GM19239 (cell line): ENCODE measurements at places on chromosomes 5 and 9.

DNA sequence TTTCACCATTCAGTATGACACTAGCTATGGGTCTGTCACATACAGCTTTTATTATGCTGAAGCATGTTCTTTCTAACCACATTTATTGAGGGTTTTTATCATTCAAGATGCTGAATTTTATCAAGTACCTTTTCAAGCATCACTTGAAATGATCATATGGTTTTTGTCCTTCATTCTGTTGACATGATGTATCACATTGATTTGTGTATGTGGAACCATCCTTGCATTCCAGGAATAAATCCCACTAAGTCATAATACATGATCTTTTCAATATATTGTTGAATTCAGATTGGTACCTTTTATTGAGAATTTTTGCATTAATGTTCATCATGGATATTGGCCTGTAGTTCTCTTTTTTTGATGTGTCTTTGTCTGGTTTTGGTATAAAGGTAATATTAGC, 317.4 kb downstream of the NNT start:
- DNase-seq, result no peak

DNA sequence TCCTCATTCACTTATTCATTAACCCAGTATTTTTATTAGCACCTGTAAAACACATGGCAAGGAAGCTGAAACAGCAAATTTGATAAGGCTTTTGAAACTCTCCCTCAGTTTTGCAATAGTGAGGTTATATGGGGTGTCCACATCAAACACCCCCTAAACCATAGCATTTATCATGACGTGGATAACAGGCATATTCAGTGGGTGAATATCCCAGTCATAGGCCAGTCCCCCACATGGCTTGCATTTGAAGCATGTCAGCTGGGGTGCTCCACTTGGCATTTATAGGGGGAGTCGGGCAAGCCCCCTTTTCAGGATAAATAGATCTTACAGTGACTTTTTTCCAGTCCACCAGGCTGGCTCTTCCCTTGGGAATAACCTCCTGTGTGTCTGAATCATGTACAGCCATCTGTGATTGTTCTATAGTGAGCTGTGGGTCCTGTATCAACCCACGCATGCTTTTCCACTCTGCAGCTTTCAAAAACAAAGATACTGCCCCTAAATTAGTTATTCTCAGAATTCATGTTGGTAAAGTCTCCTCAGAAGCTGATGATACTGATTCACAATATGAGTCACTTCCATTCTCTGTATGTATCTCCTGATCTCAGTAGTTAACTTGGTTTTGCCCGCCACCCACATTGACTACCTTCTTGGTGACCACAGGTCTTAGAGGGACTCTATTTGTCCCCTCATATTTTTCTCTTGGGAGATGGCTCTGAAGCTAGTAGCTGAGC, 84.4 kb upstream of the SPIN1 start:
- no peak for DNase-seq

- no peak for DNase-seq
Observed at GRCh38 chr9:80806671-80807070, 882.7 kb downstream of the TLE1 start.

GRCh38 chr9:134847752-134848432, 32.7 kb upstream of the FCN2 start:
- DNase-seq, result no peak

GRCh38 chr5:137071526-137071925, 427.6 kb downstream of the SPOCK1 start:
- DNase-seq, result no peak

DNA sequence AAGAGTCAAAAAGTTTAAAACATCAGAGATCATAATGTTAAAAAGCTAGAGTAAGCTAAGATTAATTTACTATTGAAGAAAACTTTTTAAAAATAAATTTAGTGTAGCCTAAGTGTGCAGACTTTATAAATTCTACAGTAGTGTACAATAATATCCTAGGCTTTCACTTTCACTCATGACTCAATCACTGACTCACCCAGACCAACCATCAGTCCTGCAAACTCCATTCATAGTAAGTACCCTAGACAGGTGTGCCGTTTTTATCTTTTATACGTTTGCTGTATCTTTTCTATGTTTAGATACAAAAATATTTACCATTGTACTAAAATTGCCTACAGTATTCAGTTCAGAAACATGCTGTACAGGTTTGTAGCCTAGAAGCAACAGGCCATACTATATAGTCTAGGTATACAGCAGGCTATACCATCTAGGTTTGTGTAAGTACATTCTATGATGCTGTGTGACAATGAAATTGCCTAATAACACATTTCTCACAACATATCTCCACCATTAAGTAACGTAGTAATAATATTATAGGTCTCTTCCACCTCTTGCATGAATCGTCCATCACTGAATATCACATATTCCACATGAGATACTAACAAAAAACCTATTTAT, 59.2 kb downstream of the MEGF9 start:
- no peak for DNase-seq

- no peak for DNase-seq
Observed at GRCh38 chr9:133735415-133735775, 2.8 kb downstream of the SARDH start.

DNA sequence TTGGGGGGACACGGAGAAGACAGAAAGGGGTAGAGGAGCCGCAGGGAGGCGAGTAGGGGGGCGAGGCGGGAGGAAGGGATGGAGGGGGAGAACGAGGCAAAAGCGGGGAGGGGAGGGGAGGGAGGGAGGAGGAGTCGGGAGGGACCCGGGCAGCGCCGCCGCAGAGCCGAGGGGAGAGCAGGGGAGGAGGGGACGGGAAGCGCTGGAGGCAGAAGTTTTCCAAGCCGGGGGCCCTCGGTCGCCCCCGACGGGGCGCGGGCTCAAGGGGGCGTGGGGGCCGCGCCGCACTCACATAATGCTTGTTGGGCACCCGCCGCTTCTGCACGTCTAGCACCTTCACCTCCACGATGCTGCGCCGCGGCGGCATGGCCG, 353 bp downstream of the SH3PXD2B start:
- no peak for DNase-seq

GRCh38 chr5:1722877-1723276, 76.8 kb downstream of the MRPL36 start:
- no peak for DNase-seq

DNA sequence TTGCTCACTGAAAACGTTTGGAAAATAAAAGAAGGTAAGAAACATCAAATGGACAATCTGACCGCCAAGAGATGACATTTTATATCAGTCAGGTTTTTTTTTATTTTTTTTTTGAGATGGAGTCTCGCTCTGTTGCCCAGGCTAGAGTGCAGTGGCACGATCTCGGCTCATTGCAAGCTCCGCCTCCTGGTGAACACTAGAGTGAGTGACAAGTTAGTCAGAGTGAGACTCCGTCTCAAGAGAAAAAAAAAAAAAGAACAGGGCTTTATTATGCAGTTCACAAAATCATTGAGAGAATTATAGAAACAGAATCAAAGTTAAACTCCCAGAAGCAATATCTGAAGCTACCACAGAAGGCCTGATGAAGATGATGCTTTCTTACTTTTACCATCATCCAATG, 70.1 kb downstream of the DTWD2 start:
- DNase-seq, result no peak

GRCh38 chr5:55303238-55303690, 4.2 kb downstream of the DHX29 start:
- DNase-seq, result no peak

- DNase-seq, result no peak
Observed at GRCh38 chr5:60594715-60595477, 105.1 kb downstream of the DEPDC1B start.

- DNase-seq, result peak; percentile 37
Observed at GRCh38 chr5:143592648-143593047, 189.2 kb upstream of the NR3C1 start.

DNA sequence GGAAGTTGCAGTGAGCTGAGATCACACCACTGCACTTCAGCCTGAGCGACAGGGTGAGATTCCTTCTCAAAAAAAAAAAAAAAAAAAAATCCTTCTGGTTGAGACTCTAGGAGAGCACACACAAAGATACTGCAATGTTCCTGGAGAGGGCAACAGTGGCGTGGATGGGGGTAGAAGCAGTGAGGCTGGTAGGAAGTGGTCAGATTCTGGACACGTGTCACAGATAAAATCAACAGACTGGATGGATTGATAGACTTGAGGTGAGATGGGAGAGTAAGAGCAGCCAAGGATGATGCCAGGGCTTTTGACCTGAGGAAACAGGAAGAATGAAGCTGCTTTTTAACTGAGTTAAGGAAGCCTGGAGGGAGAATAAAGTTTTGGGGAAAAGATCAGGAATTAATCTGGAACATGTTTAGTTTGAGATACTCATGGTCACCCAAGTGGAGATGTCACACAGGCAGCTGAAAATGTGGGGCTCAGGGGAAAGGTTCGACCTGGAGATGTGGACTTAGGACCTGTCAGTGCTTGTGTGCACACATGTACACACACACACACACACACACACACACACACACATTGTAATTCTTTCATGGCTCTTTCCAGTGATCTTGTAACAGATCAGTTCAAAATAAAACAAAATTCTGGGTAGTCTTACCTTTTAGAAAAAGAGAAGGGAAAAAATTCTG, 88.1 kb downstream of the FANCC start:
- DNase-seq, result no peak

GRCh38 chr9:2015581-2016407, 647 bp downstream of the SMARCA2 start:
- DNase-seq, result no peak

- DNase-seq, result no peak
Observed at GRCh38 chr9:133426011-133426410, 3.8 kb downstream of the ADAMTS13 start.

GRCh38 chr9:86659413-86660046, 287.8 kb downstream of the GAS1 start:
- DNase-seq, result no peak

DNA sequence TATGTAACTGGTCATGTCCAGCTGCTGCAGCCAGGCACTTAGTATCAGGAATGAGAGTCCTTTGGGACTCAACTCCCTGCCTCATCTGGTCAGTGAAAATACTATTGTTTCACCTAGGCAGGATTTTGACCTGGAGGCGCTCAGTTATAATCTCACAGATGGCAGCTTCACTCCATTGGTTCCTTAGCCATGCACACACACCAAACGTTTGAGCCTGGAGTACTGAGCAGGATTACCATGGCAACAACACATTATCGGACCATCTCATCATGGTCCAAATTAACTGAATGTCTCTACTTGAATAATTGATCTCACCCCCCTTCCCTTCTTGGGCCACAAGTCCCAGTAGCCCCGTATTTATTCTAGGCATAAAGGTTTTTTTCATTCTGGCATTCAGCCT, 15.0 kb upstream of the SREK1 start:
- DNase-seq, result no peak

GRCh38 chr5:138051441-138052296, 18.8 kb upstream of the FAM13B start:
- DNase-seq, result no peak

- no peak for DNase-seq
Observed at GRCh38 chr5:109693535-109694400, 4.0 kb downstream of the MAN2A1 start.
